Glomerular endothelial cell (primary cell): ENCODE measurements at places on chromosomes 2 and 18.

- DNase-seq, result no peak
Measured at GRCh38 chr2:60354713-60355112, 198.7 kb downstream of the BCL11A start.

DNA sequence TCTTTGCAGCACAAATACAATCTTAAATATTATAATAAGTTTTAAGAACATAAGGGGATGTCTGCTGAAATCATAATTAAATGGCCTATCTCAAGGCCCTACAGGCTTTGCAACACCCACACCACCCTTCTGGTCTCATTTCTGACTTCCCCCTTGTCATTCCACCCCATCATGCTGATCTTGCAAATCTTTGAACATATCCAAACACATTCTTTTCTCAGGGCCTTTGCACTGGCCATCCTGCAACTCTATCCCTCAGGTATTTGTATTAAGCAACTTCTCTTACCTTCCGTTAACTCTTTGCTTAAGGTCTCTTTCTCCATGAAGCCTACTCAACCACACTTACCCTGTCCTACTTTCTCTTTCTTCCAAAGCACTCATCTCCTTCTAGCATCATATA is 51.8 kb upstream of the CCDC150 start:
- no peak for DNase-seq

GRCh38 chr2:74499940-74500577 is 656 bp upstream of the LBX2 start:
- no peak for DNase-seq

DNA sequence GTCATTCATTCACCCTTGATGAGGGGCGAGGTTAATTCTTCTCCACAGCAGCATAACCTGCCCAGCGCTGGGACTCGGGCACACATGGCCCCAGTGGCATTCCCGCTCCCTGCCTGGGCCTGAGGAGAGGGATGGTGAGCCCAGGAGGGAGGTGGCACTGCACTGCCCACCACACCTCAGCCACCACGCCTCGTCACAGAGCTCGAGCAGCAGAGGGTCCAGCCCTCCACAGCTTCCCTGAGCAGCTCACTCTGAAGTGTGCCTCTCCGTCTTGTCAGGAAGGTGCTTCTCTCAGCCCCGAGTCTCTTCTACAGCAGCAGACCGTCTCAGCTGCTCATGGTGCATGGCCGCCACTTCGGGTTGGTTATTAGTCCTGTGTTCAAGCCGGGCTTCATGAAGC is 34.9 kb downstream of the COA5 start:
- no peak for DNase-seq

- DNase-seq, result no peak
Measured at GRCh38 chr2:3216841-3217495, 160.7 kb downstream of the EIPR1 start.

DNA sequence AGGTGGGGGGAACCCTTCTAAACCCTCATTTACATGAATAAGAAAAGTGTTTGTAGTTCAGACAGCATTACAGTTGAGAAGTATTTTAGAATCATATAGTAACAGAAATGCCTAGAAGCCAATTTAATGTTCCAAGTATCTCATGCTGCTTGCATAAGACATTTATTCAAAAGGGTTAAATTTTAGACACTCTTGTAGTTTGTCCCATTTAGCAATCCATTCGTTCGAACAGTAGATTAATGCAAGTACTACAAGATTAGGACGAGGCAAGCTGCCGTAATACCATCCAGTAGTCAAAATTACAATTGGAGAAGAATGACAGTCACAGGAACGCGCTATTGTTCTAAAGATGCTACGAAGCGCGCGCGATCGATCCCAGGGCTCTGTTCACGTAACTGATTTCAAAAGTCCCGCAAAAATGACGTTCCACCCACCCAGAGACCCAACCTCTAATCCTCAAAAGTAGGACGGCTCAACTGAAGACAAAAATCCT is 1.2 kb downstream of the TMEM237 start:
- DNase-seq, result no peak

DNA sequence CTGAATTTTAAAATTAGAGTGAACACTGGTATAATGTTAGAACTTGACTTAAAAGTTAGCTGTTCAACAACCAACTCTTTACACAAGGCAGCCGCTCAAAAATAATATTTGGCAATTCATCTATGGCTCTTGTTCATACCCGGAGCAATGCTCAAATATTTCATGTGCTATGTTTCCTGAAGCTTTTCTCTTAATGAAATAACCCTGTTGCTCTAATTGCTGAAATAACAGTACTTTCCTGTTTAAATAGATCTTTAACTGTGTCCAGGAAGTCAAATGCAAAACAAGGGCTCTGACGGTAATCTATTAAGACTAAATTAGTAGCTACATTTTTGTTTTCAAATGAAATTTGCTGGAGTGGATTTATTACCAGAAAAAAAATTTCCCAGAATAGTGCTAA is 33.7 kb downstream of the RFTN2 start:
- DNase-seq, result no peak

- no peak for DNase-seq
Measured at GRCh38 chr2:233699424-233700027, 6.8 kb downstream of the UGT1A6 start.

- no peak for DNase-seq
Measured at GRCh38 chr2:139685090-139685983, 905.1 kb upstream of the NXPH2 start.

GRCh38 chr2:103138123-103138901 is 376.5 kb downstream of the TMEM182 start:
- no peak for DNase-seq

DNA sequence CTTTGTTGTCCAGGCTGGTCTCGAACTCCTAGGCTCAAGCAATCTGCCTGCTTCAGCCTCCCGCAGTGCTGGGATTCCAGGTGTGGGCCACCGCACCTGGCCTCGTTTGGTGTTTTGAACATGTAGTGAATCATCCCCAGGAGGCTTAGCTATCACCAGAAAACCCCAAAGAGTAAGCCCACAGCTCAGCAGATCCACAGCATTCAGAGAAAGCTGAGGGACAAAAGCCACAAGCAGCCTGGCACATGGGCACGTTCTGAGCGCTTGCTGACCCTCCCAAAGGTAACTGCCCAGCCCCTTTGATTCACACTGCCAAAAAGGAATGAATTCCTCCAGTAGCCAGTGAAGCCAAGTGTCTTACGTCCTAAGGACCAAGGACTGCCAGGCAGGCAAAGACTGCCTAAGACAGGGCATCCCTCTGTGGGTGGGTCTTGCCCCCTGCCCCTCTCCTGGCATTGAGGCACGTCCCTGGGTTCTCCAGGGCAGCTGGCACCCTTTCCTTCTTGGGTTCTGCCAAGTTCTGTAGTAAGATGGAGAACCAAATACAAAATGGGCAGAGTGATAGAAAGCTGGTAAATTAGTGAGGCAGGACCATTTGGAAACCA is 31.7 kb downstream of the MBP start:
- no peak for DNase-seq

GRCh38 chr2:179861416-179862067 is at the start of gene ZNF385B:
Gene ZNF385B (minus strand): TSS chr2:179861612.
- DNase-seq, result no peak

DNA sequence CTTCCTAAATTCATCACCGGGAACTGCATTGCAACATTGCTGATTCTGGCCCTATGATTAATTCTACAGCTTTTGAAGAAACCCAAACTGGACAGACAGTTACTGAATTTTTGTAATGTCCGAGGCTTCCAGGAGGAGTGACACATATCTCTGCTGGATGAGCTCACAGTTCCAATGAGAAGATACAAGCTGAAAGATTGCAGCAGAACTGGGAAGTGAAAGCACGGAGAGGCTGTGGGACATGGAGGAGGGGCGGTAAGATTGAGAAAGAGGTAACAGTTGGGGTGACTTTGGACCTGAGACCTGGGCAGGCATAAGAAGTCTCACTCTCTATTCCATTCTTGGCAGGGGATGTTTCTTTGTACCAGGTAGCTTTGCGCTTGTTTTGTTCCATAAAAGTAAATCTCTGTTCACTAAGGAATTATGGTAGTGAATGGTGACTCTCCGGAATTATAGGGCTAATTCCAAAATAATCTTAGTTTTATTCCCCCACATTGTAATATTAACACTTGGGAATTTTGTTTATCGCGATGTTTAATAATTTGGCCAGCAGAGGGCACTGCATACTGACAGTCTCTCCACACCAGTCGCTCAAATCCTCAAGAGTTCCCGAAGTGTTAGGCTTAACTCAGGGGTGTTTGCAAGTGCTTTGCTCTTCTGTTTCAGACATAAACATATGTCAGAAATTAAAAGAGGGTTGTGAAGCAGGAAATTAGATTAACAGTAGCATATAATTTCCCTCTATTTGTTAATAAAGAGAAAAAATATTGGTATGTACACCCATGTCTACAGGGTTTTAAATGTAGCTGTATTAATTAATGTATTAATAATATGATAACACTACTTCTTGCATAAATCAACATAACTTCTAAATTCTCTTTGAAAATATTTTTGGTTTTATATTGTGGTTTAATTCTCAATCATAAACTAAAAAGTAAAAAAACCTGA is 201.4 kb downstream of the SOCS6 start:
- peak; percentile 36 for DNase-seq

DNA sequence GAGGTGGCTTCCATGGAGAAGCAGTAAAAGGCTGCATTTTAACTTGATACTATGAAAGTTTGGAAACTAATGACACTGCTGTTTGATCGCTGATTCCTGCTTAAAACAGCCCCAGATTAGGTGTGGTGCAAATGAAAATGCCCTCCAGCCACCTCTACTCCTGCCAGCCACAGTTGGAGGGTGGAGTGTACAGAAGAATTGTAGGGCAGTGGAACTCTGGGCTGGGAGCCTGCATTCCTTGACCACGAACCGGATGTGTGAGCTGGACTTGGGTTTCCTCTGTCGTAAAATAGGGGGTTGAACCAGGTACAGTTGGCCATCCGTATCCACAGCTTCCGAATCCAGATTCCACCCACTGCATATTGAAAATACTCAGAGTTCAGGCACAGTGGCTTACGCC is 84.6 kb upstream of the RFX8 start:
- DNase-seq, result peak; percentile 75

- DNase-seq, result no peak
Measured at GRCh38 chr2:127017548-127017947, 89.4 kb downstream of the BIN1 start.

DNA sequence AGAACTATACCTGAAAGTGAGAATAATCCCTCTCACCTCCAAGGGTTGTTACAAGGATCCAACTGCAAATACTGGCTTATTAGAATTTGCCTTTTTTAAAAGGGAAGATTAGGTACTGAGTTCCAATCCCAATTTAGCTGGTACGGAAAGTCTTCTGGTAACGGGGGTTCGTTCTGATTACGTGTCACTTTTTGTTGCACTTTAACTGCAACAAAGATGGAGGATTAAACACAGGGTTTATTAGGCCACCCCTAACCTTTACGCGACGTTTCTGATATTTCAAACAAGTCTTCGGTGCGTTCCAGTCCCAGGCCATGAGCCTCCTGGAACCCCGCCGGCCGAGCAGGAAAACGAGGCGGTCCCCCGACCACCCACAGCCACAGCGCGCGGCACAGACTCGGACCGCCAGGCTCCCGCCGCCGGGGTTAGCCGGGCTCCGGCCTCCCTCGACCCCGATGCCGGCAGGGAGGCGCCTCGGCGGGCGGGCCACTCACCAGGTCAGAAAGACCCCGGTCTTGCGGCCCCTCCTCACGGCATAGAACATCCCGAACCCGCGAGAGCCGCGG is 411 bp downstream of the RNASEH1 start:
- DNase-seq, result no peak

DNA sequence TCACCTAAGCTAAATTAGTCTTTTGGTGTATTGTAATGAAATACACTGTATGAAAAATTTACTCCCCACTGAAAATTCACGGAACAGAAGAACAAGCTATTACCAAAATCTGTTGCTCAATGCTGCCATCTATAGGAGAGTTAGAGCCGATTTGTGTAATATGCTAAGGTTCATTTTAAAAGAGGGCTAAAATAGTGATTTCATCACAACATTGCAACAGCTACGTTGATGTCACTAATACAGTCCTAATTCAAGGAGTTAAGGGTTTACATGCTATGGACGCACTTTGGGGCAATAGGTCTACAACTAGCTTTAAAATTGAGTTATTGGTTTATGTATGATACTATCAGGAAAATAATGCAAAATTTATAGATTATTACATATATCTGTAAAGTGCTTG is 3.0 kb upstream of the IRS1 start:
- peak; percentile 60 for DNase-seq

DNA sequence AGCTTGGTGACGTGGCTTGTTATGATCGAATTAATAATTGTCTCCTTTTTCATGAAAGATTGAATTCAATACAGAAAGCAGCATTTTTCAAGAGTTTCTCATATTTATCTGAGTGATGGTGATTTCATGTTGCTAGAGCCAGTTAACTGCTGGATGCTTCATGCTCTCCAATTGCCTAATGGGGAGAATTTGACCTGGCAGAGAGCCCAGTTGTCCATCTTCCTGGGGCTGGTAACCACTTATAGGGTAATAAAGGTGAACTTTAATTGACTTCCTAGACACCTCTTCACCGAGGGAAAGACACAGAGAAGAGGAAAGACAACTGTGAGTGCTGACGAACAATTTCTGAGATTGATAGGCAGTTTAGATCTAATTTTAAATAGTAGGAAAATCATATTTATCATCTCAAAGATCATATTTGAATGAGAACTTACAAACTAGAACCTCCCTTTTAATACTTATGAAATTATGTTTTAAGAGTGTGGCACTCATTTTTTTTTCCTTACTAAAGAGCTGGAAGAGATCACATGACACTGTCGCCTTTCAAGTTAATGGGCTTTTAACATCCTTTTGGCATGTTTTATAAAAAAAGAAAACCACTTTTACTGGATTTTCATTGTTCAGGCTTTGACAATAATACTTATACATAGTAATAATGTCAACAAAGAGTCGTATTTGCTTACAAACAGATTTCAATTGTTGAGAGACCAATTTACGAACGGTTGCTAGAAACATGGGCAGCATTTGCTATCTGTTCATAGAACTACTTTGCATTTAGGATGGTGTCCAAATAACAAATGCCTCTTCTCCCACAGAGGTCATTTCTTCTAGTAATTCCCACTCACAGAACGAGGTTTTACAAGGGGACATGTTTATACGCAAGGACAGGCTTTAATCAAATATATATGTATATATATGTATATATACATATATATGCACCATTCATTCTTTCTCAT is 153.3 kb downstream of the RAPGEF4 start:
- no peak for DNase-seq

DNA sequence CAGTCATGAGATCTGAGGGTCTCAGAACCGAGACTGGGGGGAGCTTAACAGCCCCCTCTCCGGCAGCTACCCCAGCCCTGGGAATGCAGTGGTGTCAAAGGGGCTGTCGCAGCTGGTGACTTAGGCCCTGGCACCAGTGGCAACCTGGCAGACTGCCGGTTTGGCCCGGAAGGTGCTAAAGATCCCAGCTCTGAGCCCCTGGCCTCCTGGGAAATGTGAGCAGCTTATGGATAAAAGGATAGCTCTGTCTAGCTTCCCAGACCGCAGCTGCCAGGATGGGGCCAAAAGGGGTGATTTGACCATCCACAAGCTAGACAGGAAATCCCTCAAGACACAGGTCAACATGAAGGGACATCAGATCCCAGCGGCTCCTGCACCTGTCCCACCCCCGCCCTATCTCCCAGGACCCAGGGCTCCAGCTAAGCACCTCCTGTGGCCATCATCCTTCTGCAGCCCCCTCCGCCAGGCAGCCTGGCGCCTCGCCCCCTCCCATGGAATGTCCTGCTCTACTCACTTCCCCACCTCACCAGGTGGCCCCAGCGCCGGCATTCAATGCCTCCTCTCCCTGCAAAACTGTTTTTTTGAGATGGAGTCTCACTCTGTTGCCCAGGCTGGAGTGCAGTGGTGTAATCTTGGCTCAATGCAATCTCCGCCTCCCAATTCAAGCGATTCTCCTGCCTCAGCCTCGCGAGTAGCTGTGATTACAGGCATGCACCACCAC is 33.2 kb upstream of the EFHD1 start:
- no peak for DNase-seq
